Stimulated activated CD8-positive, alpha-beta memory T cell treated with anti-CD3 and anti-CD28 coated beads, Interleukin-2, amount 100 ng/mL, for 48 hours (primary cell): ENCODE measurements at places on chromosomes 12 and 14.

GRCh38 chr12:113826805-113827538, 139.2 kb downstream of the RBM19 start:
- DNase-seq, result no peak

GRCh38 chr12:52232674-52233461, at the start of gene KRT7:
Gene KRT7, plus strand, starts transcription at chr12:52233243. Its CDS starts 54 bp downstream, at chr12:52233297.
- no peak for DNase-seq

DNA sequence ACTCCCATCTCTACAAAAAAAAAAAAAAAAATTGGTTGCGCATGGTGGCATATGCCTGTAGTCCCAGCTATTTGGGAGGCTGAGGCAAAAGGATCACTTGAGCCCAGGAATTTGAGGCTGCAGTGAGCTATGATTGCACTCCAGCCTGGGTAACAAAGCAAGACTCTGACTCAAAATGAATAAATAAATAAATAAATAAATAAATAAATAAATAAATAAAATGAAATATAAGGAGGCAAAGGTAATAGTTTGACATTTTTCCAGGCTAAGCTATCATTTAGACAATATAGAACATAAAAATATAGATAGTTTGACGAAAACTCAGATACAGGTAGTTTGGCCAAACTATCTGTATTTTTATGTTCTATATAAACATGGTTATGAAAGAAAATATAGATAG, 40.5 kb downstream of the ZCRB1 start:
- DNase-seq, result no peak

- no peak for DNase-seq
Observed at GRCh38 chr12:57129321-57129842, 1.1 kb downstream of the LRP1 start.

GRCh38 chr14:51139121-51139681, 44.3 kb upstream of the TRIM9 start:
- DNase-seq, result no peak

GRCh38 chr12:44405297-44405696, 470.8 kb downstream of the NELL2 start:
- DNase-seq, result no peak

GRCh38 chr12:120429368-120429767, 8.5 kb upstream of the COX6A1 start:
- DNase-seq, result no peak

DNA sequence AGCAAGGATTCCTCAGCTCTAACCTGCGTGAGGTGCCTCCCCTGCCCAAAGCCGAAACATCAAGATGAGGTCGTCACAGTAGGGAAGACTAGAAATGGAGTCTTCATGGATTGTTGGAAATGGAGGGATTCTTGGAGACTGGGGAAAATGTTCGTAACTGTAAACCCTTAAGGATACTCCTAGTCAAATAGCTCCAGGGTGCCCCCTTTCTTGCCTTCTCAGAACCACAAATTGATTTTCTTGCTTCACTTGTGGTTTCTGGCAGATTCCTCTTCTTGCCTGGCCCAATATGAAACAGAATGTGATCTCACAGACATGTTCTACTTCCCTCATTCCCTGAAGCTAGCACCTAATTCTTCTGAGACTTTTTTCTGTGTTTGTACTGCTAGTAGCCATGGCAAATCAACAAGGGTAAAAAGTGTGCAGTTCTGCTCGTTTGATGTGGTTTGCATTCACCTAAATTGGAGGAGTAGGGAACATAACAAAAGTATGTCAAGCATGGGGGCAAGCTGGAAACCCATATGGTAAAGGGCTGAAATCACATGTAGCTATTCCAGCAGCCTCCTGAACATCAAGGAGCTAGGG, 332.0 kb downstream of the PAWR start:
- DNase-seq, result no peak

DNA sequence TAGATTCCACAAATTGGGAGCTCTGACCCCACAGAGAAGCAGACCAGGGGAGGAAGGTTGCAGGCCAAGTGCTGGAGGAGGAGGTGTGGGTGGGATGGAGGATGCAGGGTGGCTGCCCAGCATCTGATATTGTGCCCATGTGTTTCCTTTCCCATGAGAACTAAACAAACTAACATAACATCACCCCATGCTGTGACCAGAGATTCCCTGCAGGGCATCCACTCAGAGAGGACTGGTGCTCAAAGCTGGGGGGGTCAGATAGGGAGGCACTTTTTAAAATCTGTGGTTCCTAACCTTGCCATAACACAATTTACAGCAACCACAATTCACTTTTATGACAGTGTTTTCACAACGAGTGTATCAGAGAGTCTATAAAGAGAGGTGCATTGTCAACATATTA, 1277.6 kb downstream of the AACS start:
- no peak for DNase-seq

GRCh38 chr12:71710276-71711125, 24.6 kb downstream of the TMEM19 start:
- no peak for DNase-seq

DNA sequence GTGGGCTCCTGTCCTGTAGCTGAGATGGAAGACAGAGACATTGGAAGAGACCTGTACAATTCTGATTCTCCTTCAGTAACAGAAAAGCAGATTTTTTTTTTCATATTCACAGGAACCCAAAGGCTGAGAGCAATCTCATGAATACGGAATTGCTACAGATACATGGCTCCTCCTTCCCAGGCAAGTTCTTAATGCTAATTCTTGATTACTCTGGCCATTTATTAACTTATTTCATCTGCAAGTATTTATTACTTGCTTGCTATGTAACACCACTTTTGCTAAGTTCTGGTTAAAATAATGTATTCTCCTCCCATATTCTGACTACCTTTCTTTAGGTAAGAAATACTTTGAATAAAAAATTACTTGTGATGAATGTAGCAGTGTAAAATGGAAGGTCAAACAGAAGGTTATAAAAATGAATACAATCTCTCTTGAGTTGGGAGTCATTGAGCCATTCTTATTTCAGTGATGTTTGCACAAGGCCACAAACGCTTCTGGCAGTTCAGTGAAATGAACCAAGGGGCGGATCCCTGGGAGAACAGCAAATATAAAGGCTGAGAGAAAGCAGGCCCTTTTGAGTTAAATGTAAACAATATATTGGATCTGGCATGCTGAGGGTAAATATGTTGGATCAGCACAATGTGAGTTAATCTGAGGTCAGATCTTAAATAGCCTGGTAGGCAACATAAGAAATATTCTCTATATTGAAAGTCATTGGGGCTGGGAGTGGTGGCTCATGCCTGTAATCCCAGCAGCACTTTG, 37.6 kb downstream of the MUCL1 start:
- no peak for DNase-seq

DNA sequence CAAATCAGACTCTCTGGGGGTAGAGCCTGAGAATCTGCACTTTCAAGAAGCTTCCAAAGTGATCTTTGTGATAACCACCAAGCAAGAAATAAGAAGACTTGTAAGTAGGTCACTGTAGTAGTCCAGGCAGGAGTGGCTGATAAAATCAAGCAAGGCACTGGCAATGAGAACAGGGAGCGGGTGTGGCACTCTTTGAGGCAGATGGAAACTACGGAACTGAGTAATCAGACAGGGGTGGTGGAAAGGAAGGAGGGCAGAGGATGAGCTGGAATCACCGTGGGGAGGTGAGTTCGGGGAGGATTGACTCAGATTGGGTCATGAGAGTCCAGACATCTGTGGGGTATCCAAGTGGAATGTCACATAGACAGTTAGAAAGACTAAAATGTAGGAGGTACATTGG, 44.4 kb upstream of the PLXNC1 start:
- DNase-seq, result no peak

GRCh38 chr12:84455598-84455997, 457.0 kb downstream of the SLC6A15 start:
- no peak for DNase-seq

DNA sequence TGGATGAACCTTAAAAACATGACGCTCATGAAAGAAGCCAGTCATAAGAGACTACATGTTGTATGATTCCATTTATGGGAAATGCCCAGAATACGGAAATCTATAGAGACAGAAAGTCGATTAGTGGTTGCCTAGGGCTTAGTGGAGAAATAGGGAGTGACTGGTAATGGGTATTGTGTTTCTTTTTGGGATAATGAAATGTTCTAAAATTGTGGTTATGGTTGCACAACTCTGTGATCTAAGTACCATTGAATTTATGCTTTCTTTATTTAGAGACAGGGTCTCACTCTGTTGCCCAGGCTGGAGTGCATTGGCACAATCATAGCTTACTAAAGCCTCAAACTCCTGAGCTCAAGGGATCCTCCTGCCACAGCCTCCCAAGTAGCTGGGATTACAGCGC, 8.0 kb downstream of the RBMS2 start:
- DNase-seq, result no peak

- no peak for DNase-seq
Observed at GRCh38 chr12:24088751-24089509, 139.5 kb upstream of the SOX5 start.

- DNase-seq, result no peak
Observed at GRCh38 chr12:30701056-30701455, 5.4 kb upstream of the IPO8 start.

DNA sequence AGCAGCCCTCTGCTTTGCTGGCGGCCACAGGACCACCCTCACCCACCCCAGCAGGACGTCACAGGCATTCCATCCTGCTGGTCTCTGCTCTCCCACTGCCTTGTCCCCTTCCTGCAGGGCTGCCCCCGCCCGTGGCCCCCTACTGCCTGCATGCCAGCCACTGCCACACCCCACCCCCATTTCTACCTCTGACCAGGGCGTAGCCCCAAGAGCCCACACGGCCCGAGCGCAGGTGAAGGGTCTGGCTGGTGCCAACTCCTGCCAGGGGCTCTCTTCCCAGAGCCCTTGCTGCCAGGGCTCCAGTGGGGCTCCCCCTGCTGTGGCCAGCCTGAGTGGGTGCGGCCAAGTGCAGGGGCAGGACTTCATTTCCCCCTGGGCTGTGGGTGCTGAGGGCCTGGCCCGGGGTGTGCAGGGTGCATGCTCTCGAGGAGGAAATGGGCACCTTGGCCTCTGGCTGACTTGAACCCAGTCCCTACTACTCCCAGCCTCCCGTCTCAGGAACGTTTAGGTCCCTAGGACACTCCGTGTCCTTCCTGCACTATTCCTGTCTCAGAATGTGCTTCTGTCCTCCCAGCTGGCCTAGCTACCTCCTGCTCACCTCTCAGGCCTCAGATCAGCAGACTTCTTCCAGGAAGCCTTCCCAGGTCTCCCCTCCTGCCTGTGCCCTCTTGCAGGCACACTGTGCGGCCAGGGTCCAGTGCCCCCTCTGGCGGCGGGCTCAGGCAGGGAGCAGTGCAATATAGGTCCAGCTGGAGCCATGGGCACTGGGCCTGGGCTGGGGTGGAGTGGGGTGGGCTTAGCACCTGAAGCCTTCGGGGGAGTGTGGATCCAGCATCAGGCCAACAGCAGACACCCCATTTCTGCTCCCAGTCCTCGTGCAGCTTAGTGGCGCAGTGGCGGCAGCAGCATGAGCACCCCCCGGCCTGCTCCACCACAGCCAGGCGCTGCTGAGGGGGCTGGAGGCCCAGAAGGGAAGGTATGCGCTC, 1.4 kb downstream of the LBHD2 start:
- DNase-seq, result no peak

- no peak for DNase-seq
Observed at GRCh38 chr12:94706250-94706661, 55.9 kb upstream of the TMCC3 start.

GRCh38 chr14:98174041-98174440, 1098.0 kb downstream of the BCL11B start:
- no peak for DNase-seq

DNA sequence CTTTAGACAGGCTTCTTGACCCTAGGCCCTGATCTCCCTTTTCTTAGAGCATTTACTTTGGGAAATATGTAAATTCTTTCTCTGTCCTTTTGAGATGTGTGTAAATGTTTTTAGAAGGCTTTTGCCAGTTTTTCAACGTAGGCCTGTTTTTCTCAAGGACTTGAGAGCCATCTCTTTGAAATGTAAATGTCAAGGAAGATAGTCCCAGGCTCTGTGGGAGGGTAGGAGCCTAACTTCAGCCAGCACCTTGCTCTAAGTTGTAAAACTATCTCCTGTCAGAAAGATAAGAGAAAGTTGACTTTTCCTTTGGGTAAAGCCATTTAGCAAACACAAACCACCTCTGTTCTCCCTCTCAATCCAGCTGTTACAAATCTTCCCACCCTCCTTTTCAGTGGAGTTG, 219.8 kb downstream of the RPS29 start:
- DNase-seq, result no peak

- DNase-seq, result no peak
Observed at GRCh38 chr12:74483057-74483456, 54.6 kb upstream of the ATXN7L3B start.

- no peak for DNase-seq
Observed at GRCh38 chr14:80208461-80208860, 2.8 kb downstream of the DIO2 start.

GRCh38 chr14:76135722-76136121, 16.0 kb upstream of the GPATCH2L start:
- DNase-seq, result no peak

GRCh38 chr14:91420686-91421085, 3.1 kb upstream of the CCDC88C start:
- DNase-seq, result no peak

GRCh38 chr12:32435921-32436705, 36.8 kb downstream of the FGD4 start:
- no peak for DNase-seq

DNA sequence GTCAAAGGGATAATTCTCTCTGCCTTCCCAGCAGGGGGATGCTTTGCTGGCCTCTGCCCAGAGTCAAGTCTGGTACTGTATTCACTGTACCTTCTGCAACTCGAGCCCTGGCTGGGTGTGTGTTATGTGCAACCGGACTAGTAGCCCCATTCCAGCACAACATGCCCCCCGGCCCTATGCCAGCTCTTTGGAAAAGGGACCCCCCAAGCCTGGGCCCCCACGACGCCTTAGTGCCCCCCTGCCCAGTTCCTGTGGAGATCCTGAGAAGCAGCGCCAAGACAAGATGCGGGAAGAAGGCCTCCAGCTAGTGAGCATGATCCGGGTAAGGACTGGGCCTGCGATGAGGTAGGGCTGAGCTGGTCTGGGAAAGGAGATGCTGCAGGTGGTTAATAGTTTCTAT, 3.3 kb downstream of the RNF31 start:
- DNase-seq, result no peak

GRCh38 chr12:122082621-122083356, 4.2 kb downstream of the MLXIP start:
- DNase-seq, result no peak

GRCh38 chr14:77085538-77085937, 12.5 kb upstream of the CIPC start:
- no peak for DNase-seq

DNA sequence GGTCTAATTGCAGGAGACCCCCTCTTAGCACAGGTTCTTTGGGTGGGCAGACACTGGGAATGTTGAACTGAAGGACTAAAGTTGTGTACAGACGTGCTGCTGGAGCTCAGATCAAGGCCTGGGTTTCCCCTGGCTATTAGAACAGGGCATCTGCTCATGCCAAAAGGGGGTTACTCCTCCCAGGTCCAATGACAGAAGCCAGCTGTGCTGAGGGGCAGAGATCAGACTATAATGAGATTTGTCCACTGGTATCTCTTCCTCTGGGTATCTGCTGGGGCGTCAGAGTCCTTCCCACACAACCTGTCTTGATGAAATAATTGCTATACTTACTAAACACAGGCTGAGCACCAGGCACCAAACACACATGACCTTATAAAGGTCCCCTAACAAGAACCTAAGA, 42.6 kb downstream of the LTBP2 start:
- DNase-seq, result no peak

- no peak for DNase-seq
Observed at GRCh38 chr12:57733928-57734327, 4.6 kb downstream of the AGAP2 start.
